ENCODE measurements at places on chromosomes 1 and 21.

DNA sequence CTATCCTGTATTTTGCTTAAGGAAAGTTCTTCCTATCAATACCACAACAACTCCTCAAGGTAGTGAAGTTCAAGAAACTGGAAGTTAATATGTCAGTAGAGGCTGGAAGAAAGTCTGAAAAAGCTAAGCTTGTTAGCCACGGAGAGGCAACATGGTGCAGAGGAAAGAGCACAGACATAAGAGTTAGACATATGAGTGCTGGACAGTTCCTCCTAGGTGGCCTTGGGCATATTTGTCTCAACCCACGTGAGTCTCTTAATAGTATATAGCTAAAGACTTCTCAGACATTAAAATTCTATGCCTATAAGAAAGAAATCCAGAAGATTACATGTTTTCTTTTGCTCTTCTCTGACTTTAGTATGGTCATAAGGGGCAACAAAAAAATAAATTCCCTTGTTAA, 22.8 kb upstream of the RRP15 start:
- DNase-seq: no peak

GRCh38 chr1:61742620-61743430, 545 bp downstream of the PATJ start:
- DNase-seq: no peak

GRCh38 chr1:247496581-247497285, 38.8 kb upstream of the OR2B11 start:
- DNase-seq: no peak

DNA sequence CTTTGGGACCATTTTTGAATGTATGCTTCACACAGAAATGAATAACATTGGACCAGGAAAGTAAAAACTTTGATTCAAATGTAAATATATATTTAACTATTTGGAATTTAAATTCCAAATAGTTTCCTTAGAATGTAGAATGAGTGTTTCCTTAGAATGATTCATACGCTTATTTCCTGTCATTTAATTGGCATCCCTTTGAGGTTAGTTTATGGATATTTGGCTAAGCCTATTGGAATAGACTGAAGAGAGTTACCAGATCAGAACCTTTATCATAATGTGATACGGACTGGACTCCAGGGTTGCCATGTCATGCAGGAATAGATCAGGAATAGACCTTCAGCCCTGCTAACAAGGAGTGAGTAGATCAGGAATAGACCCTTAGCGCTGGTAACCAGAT, 133.1 kb downstream of the TNNI3K start:
- no peak for DNase-seq

All from stimulated activated CD4-positive, alpha-beta T cell treated with anti-CD3 and anti-CD28 coated beads, Interleukin-15, amount 100 ng/mL, for 1 hour (primary cell).